ENCODE measurements at places on chromosomes 1 and 21.

GRCh38 chr1:94118013-94118412 is 2.9 kb downstream of the ABCA4 start:
- DNase-seq: no peak

DNA sequence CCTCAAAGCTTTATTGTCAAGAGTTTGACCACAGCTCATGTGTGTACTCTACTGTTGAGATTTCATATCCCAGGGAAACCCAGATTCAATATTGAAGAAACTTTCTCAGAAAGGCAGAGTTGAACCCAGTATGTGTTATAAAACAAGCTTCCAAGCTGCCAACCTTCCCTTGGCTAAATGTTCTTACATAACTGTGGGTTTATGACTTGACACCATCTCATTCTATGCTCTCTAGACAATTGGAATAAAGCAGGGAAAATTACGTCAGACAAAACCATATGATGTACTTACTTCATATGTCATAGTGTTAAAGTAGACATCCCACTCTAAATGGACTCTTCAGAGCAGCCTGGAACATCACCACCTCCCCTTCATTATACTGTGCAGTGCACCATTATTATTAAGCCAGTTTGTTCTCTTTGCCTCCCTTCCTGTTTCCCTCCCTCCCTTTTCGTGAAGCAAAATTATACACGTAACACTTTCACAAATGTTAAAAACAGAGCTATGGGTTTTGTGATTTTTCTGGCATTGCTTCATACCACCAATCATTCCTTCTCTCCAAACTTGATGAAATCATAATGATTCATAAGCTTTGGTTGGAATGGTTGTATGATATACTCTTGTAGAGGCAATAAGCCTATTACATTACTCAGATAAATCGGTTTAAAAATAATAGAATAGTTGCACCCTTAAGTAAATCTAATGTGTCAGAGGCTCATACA is 507.2 kb downstream of the LTN1 start:
- DNase-seq: peak; percentile 28

- DNase-seq: peak; percentile 76
Observed at GRCh38 chr1:109914587-109915240, 4.1 kb downstream of the CSF1 start.

DNA sequence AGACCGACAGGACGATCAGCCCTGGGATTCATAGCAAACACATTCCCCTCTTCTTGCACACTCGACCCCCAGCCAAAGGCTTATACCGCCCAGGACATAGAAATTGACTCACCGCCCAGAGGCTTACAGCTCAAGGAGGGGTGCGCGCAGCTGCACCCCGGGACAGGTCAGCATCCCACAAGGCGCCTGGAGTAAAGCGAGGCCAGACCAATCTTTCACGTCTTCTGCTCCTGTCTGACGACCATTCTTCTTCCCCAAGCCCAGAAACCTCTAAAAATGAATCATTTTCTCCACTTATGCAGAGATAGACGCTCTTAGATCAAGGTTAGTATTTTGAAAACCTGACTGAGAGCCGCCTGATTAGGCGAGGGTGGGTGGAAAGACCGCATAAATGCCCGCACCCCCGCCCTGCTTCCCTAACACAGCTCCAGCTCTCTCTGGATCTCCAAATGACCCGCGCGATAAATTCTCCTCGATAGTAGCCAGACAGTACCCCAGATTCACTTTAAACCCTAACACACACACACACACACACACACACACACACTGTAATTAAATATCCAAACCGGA is 1.9 kb upstream of the LHX8 start:
- no peak for DNase-seq

DNA sequence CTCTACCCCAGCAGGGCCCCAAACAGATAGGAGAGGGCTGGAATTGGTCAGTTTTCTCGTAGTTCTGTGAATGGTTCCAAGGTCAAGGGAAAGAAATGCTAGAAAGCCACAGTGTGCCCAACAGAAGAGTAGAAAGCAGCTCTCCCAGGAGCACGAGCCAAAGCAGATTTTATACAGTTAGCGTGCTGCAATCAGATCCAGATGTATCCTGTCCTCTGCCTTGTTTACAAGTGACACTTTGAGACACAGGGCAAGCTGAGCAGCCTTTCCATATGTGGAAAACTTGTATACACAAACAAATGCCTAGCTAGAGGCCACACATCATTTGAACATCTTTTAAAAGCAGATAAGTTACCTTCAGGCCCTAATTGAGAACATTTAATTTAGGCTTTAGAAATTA is 6.5 kb downstream of the VAMP3 start:
- DNase-seq: no peak

- no peak for DNase-seq
Observed at GRCh38 chr1:202317941-202318925, 23.5 kb downstream of the UBE2T start.

GRCh38 chr1:203625628-203626019 is 1.0 kb upstream of the ATP2B4 start:
- peak; percentile 63 for DNase-seq

DNA sequence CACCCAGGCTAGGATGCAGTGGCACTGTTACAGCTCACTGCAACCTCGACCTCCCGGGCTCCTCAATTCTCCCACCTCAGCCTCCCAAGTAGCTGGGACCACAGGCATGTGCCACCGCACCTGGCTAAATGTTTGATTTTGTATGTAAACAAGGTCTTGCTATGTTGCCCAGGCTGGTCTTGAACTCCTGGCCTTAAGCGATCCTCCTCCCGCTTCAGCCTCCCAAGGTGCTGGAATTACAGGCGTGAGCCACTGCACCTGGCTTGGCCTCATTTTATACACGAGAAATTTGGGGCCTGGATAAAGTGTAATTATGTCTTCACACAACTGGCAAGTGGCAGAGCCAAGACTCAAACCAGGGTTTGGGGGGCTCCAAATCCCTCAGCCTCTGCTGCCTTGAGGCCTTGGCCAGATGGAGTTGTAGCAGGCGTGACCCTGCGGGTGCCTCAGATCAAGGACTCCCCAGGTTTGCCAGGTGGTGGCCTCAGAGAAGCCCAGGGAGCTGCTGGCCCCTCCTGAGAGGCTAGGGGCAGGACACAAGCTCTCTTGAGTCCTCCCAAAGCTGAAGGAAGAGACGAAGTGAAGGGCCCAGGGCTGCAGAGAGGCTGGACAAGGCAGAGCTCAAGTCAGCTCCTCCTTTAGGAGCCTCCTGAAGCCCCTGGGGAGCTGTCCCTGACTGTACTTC is 61.7 kb downstream of the MDM4 start:
- no peak for DNase-seq

DNA sequence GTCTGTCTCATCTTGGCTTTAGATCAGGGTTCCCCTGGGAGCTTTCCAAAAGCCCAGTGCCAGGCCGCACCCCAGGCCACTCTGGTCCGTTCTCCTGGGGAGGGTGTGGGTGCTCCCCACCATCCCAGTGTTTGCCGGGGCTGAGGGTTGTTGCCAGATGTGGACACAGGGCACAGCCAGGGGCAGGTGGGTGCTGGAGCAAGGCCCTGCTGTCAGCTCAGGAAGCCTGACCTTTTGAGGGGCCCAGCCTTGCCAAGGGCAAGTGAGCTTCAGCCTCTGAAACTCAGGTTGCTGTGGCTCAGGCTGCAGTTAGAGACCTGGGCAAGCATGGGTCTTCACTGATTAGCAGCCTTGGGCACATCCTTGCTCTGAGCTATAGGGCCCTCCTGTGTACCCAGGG is 22.8 kb upstream of the ZBTB21 start:
- no peak for DNase-seq

DNA sequence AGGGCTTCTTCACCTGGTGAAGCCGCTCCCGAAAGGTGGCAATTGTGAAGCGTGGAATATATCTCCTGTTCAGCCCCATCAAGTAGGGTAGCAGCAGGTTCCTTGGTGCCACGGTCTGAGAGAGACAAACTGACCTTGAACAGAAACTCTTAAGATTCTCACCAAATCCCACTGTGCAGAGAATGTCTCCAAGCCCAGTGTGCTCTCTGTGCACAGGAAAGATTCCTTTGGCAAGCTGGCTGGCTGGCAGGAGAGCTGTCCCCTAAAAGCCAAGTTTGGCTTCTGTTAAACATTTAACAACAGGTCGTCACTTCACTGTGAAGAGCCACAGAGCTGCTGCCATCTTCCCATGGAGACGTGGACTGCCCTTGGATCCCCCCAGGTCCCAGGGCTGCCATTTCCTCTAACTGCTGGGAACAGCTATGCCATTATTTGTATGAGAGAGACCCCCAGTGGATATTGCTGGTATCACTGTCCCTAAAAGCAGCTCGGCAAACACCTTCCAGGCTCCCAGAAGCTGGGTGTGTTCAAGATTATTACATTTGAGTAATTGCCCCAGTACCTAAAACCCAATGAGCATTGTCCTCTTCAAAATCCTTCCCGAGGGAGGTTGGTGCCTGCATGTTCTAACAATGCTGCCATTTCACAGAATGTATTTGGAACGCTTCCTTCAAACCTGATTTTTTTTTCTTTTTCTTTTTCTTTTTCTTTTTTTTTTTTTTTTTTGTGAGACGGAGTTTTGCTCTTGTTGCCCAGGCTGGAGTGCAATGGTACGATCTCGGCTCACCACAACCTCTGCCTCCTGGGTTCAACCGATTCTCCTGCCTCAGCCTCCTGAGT is 71.8 kb downstream of the CD58 start:
- DNase-seq: peak; percentile 80

GRCh38 chr1:39047374-39048229 is 21.5 kb downstream of the NDUFS5 start:
- peak; percentile 95 for DNase-seq

- DNase-seq: no peak
Observed at GRCh38 chr1:48047116-48047515, 49.9 kb upstream of the TRABD2B start.

DNA sequence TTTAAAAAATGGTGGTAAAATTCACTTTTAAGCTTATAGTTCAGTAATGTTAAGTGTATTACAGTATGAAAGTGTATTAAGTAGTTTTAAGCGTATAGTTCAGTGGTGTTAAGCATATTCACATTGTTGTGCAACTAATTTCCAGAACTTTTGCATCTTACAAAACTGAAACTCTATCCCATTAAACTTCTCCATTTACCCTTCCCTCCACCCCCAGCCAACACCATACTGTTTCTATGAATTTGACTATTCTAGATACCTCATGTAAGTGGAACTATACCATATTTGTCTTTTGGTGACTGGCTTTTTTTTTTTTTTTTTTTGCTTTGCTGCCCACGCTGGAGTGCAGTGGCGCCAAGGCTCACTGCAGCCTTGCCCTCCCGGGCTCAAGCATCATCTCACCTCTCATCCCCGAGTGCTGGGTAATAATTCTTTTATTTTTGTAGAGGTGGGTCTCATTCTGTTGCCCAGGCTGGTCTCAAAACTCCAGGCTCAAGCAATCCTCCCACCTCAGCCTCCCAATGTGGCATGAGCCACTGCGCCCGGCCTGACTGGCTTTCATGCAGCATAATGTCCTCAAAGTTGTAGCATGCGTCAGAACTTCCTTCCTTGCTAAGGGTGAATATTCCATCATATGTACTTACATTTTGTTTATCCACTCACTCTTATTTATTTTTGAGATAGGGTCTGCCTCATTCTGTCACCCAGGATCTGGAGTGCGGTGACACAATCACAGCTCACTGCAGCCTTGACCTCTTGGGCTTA is 45.1 kb upstream of the BMP8B start:
- no peak for DNase-seq

GRCh38 chr1:20658166-20658915 is 2.8 kb downstream of the DDOST start:
- DNase-seq: no peak

DNA sequence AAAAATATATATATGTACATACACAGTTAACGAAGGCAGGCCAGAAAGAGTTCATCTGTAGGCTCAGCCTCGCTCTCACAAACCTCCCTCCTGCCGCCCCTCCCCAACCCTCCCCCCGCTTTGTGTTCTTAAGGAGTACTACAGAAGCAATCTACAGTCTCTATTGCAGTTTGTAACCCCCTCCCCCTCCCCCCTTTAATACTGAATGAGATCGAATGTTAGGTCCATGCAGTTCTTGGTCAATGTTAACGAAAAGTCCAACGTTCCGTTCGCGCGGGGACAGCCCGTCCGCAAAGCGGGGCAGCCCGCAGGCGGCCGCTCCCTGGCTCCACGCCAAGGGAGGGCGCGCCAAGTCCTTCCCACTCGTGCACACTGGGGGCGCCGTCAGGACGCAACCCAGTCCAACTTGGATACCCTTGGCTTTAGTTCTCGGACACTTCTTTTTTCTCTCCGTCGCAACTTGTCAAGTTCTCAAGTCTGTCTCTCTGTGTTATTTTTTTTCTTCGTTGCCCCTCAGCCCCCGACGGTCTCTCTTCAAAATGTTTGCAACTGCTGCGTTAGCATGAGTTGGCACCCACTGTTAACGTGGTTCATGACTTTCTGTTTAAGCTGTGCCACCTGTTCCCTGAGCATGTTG is 2.2 kb downstream of the JUN start:
- DNase-seq: peak; percentile 80

GRCh38 chr1:215104283-215104682 is 21.7 kb downstream of the KCNK2 start:
- DNase-seq: no peak

GRCh38 chr21:31873696-31874599 is 1.1 kb downstream of the HUNK start:
- DNase-seq: peak; percentile 4

DNA sequence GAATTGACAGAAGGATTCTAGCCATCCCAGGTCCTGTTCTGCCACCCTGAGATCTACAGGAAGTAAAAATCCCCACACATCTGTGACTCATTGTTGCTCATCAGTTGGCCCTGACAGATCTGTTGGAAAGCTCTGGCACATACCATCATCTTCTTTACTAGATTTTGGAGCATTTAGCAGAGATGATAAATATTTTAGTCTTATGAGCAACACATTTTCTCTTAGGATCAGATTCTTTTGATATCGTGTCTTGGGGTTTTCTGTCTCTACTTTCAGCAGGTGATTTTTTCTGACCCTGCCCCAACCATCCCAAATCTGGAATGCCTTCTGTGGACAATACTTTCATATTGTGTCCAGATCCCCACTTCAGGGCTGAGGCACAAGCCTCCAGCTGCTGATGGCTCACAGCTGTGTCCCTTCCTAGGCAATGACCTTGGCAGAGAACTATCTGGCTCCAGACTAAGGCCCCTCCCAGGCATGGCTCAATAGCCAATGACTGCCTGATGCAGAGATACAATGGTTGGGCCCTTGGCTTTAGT is 102.8 kb downstream of the GDAP2 start:
- peak; percentile 80 for DNase-seq

DNA sequence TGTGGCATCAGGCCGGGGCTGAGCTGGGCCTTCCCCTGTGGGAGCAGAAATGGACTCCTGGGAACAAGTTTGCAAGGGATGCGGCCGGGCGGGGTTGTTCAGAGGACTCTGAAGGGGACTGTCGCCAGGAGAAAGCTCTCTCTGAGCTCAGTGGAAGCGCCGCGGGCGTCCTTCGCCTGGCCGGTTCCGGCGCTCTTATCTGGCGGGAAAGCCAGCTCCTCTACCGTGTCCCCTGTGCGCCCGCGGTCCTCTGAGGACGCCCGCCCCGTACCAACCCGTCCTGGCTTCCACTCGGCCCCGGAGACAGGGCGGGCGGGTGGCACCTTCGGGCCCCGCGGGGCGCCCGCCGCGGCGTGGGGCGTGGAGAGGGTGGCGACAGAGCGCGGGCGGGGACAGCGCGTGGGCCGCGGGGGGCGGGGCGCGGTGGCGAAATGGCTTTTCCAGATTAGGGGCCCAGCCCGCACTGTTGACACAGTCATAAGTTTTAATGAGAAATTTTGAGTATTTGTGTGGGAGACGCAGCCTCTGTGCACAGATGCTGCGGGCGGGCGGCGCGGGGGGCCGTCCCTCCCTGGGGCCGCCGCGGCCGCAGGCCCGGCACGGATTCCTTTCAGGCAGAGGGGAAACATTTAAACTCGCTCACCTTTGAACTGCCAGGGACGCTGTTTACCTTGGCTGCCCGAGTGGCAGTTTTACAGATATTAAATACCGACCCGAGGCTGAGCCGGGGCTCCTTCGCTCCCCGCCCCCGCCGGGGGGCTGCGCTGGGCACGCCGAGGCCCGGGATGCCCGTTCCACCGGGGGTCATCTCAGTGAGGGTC is 70.2 kb downstream of the FOXD2 start:
- DNase-seq: peak; percentile 4
